ENCODE measurements at places on chromosomes 7 and 10.

GRCh38 chr7:25852211-25852938 is 299.6 kb upstream of the NFE2L3 start:
- no peak for DNase-seq

DNA sequence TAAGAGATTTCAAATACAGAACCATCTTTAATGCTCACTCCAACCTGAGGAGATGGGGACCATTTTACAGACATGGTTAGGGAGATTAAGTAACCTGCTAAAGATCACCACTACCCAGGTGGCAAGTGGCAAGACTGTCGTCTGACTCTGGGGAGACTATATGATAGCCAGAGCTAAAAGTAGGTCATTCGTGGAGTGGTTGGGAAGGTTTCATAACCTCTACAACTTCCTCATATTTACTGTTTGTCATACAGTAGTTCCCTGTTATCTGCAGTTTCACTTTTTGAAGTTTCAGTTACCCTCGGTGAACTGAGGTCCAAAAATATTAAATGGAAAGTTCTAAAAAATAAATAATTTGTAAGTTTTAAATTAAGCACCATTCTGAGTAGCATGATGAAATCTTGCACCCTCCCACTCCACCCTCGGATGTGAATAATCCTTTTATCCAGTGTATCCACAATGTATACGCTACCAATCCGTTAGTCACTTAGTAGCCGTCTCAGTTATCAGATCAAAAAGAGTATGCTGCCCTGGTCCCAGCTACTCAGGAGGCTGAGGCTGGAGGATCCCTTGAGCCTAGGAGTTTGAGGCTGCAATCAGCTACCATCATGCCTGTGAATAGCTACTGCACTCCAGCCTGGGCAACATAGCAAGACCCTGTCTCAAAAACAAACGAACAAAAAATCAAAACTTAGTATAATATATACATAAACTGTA is 14.9 kb upstream of the LGI1 start:
- DNase-seq: no peak

- no peak for DNase-seq
Measured at GRCh38 chr10:34999532-34999931, 90.6 kb downstream of the CUL2 start.

DNA sequence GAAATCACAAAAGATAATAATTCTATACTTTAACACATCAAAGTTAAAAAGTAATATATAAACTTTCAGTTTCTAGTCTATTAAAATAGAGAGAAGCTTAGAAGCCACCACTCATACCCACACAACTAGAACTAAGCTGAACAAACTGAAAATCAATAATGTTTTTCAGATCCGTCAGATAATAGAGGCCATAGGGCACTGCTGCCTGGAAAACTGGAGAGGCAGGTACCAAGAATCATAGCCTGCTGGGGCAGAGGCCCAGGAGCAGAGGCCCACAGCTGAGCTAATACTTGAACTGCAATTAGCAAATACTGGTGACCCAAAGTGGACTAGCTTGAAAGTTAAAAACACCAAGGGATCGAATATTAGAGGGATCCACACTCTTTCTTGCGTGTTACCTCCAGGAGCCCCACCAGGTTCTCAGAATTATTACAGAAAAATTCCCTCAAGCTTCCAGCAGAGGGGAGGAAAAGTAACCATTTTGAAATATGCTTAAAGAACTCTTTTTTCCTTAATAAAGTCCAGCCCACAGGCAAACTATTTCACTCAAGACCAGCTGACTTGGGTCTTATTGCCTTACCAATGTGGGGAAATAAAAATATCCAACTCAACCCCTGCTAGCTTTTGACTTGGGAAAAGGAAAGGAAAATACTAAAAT is 774.1 kb upstream of the IGFBP3 start:
- DNase-seq: no peak

DNA sequence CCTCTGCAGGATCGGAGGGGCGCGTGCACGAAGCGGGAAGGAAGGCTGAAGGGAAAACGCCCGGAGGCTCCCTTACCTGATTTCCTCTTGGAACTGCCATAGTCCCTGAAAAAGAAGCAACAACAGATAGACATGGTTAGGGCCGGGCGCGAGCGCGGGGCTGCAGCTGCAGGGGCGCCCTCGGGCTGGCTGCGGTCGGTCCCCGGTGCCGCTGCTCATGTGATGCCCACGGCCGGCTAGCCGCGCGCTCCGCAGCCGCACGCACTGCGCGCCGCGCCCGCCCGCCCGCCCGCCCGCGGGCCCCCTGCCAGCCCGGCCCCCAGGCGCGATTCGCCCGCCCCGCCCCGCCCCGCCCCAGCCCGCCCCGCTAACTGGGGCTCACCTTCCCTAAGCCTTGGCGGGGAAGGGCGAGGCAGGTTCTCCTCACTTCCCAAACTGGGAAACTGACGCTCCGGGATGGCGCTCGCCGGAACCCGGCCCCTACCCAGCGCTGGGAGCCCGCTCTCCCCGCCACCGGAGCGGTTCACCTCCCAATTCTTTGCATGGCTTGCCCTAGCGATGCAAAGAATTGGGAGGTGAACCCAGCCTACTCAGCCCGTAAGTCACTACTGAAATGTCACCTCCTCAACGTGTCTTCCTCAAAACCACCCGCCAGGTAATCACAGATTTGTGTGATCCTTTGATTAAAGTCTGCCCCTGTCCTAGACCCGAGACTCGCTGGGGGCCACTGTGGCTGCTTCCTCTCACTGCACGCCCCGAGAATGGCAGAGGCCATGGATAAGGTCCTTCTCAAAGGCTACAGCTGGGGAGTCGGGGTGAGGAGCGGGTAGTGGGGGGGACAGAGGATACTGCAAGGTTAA is 162.2 kb downstream of the SH3PXD2A start:
- DNase-seq: no peak

GRCh38 chr7:28990200-28990960 is 32.2 kb upstream of the TRIL start:
- no peak for DNase-seq

DNA sequence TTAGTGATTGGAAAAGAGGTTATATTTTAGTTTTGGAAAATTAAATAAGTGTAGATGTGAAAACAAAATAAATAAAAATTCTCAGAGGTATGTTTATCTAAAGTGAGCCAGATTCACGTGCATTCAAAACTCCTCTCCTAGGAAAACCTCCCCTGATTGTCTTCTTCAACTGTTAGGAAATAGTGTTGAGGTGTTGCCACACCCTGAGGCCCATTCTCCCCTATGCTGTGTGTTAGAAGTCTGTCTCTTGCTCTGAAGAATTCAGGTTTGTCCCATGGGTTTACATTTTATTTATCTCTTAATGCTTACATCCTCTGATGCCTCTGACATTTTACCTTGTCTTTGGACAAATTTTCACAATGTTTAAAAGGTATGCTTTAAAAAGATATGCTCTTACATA is 40.3 kb downstream of the PTPRE start:
- no peak for DNase-seq

- no peak for DNase-seq
Measured at GRCh38 chr7:134637934-134638719, 8.5 kb upstream of the BPGM start.

GRCh38 chr10:48700071-48700470 is 15.4 kb downstream of the WDFY4 start:
- no peak for DNase-seq

GRCh38 chr10:12351447-12351846 is 2.1 kb downstream of the CAMK1D start:
- no peak for DNase-seq

DNA sequence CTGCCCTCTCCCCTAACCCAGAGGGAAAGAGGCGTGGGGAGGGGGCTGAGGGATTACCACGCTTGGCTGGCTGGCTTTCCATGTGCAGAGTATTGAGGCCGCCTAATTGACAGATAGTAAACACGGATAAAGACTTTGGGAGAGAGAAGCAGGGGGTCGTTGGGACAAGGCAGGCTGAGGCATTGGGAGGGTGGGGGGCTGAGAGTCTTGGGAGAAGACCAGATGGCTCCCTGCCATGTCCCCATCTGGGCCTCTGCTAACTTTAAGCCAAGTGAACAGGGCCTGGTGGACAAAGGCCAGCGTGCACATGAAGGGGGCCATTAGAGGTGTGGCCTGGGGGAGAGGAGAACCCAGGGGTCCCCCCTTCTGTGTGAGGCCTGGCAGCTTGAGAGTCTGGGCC is 55.4 kb upstream of the MXI1 start:
- DNase-seq: peak; percentile 53

- DNase-seq: no peak
Measured at GRCh38 chr10:53123311-53123710, 350.7 kb upstream of the MBL2 start.

DNA sequence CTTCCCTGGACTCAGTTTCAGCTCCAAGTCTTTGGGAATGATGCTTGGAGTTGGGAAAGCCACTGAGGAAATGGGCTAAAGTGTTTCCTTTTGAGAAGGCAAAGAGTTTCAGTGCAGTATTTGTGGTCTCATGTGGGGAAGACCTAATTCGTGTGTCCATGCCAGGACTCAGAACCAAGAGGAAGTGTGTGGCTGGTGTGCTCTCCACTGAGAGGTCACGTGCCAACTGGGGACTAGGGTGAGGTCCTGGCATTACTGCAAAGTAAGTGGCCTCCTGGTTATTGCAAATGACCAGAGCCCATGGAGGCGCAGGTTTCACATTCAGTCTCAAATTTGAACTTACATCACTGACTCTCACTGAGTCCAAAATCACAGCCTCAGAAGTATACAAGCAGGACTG is 48.6 kb upstream of the ITPRID1 start:
- DNase-seq: no peak

- DNase-seq: no peak
Measured at GRCh38 chr10:33631991-33632390, 297.5 kb upstream of the NRP1 start.

GRCh38 chr10:76727038-76727437 is 910.6 kb downstream of the KCNMA1 start:
- no peak for DNase-seq

GRCh38 chr7:106583100-106583499 is 77.9 kb downstream of the CCDC71L start:
- no peak for DNase-seq

- DNase-seq: no peak
Measured at GRCh38 chr7:18900803-18901202, 216.6 kb downstream of the TWIST1 start.

DNA sequence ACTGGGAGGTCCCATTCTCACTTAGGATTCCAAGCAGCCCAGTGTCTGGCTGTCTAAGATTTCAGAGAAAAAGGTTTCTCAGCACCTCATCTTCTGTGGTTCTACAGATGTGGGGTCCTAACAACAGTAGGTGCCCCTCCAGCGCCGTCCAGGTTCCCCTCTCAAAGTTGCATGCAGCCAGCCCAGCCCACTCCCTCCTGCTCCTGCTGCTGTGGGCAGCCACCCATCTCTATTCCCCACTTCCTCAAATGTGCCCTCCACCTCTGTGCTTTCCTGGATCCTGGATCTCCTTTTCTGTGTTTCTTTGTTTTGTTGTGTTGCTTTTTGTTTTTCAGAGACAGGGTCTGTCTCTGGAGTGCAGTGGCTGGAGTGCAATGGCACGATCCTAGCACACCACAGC is 13.3 kb upstream of the SLC18A3 start:
- no peak for DNase-seq

GRCh38 chr10:125337510-125337909 is 177.1 kb upstream of the CTBP2 start:
- DNase-seq: no peak

DNA sequence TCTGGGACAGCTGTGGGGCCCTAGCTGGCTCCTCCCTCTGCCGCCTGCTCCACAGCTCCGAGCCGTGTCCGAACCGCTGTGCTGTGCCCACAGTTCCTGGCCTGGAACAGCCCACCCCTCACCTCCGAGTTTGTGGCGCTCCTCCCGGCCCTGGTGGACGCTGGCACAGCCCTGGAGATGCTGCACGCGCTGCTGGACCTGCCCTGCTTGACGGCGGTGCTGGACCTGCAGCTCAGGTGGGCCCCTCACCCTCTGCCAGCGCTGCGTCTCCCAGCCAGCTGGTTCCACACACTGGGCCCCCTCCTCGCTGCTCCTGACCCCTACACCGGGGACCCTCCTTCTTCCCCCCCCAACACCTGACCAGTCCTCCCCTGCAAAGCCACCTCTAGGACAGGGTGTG is 12.1 kb downstream of the AP5Z1 start:
- no peak for DNase-seq

DNA sequence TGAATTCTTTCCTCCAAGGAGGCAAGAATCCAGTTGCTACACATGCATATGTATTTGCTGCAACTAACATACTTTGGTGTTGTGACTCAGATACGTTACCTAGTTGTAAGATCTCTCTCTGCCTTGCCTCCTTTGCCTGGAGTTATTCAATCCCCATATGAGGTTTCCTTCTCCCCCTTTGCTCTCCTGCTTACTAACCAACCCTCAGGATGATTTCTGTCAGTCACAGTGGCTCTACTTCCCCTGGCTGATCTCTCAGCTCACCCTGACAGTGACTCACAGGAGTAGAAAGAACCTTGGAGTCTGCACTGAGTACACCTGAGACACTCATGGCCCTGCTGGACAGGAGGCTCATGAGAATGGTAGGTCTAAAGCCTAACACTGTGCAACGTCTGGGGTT is 92.0 kb downstream of the TMEM106B start:
- no peak for DNase-seq

- no peak for DNase-seq
Measured at GRCh38 chr10:33257439-33258080, 76.9 kb downstream of the NRP1 start.

DNA sequence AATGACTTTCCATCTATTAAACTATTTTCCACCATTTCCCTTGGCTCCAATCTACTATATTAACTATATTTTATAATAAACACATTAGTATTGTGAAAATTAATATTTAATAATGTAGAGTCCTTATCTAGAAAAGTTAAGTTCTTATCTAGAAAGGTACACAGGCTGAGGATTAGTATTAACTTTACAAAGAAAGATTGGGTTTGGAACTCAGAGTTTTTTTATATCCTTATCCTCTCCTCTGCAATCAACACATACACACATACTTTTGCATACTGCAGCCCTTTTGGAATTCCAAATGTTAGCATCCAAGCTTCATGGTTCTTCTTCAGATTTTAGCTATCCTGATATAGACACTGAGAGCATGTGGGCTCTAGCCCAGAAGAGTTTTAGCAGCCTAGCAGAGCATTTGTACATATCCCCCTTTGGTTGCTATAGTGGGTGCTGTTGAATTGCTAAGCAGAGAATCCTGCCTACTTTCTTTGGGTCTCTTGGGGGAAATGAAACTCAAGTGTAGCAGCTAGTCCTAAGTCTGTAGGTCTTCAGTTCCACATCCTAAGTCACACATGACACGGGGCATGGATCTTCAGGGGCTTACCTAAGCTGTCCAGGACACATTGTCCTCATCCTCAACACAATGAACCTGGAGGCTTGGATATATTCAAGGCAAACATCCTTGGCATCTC is 874.6 kb downstream of the LRMDA start:
- DNase-seq: no peak
